ENCODE measurements at places on chromosomes 6 and 20.

- DNase-seq = no peak
These were observed 161.5 kb upstream of the THBS2 start for GRCh38 chr6:169415179-169415578.

DNA sequence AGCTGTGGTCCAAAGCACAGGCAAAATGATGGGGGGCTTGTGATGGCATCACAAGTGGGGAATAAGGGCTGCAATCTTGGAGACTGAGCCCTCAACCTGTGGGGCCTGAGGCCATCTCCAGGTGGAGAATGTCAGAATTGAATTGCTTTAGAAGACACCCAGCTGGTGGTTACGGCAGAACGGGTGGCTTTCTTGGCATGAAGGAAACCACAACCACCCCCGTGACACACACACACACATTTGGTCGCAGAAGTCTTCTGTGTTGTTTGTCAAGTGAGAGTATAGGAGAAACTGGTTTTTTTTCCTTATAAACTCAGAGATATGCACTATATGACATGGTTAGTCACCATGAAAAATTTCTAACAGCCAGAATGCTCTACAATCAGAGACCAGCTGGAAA, 139.5 kb upstream of the CDH4 start:
- no peak for DNase-seq

DNA sequence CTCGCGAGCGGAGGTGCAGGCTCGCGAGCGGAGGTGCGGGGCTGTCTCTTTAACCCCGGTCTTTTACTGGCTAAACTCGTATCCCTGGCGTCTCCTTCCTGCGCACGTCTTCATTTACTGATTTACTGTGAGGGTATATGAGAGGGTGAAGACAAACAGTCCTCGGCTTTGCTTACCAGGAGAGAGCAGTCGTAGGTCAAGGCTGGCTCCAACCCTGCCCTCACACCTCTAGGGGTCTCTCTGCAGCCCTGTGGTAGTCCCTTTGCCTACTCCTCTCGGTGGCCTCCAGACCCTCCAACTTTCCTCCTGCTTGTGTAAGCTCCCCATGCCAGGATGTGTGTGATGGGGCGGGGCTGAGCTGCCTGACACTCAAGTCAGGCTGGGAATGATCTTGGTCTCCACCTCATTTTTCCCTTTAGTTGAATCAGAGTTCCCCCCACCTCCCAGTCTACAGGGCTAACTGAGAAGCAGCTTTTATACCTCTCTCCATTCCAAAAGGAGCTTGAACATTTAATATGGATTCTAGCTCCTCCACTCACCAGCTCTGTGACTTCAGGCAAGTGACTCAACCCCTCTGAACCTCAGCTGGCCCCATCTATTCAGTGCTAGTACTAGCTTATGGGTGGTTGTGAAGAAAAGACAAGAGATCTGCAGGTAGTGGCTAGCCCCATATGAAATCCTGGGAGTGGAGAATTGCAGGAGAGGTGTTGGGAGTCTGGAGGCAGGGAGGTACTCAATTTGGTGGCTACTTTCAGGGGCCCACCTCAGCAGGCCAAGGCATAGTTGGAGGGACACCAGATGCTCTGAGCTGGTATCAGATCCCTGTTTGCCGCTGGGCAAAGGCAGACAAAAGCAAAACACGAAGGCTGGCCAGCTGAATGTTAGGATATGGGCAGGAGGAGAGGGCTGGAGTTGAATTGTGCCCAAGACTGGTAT, 902 bp downstream of the SLC29A1 start:
- DNase-seq = peak; percentile 81

DNA sequence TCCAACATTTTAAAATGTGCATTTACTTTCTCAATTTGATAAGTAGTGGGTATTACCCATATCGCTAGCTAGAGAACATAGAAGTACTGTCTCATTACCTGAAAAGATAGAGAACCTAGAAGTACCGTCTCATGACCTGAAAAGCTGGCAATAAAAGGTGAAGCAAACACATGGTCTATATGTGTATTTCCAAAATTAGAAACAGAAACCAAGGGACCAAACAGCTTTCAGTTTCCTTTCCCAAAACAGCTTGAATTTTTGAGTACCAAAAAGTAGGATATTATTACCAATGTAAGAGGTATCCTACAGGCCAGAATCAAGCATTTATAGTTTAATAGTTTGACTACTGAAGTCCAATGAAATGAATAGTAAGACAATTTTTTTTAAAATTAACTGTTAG, 77.2 kb downstream of the KIF13A start:
- DNase-seq = no peak

DNA sequence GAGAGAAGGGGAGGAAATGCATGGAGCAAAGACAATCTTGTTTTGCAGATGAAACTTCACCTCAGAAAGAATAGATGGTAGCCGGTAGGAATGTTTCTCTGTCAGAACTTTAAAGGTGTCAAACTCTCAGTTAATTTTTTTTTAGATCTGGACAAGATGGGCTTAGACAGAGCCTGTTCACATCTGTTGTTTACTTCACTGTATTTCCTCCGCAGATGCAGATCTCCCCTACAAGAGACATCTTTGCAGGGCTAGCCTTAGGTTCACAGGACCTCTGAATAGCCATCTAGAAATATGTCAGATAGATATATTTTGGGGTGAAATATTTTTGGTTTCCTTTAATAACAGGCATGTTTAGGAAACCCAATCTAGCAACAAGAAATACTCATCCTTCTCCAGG, 12.1 kb upstream of the ZBP1 start:
- DNase-seq = no peak

DNA sequence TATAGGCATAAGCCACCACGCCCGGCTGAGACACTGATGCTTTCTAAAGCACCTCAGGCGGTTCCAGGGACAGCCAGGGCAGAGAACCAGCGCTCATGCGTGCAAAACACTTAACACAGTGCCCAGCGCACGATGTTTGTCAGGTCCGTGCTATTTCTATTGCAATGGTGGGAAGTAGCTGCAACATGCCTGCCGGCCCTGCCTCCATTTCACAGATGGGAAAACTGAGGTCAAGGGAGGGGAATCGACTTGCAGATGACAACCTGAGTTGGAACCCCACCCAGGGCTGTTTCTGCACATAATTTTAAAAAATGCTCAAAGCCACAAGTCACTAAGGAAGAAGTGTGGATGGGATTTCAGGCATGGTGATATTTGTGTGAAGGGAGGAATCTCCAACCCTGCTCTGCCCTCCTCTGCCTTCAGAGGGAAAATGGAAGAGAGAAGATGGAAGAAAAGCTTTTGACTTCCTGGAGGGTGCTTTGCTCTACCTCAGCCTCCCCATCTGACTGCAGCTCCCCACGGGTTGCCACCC, 39.9 kb downstream of the KIAA1755 start:
- DNase-seq = no peak

DNA sequence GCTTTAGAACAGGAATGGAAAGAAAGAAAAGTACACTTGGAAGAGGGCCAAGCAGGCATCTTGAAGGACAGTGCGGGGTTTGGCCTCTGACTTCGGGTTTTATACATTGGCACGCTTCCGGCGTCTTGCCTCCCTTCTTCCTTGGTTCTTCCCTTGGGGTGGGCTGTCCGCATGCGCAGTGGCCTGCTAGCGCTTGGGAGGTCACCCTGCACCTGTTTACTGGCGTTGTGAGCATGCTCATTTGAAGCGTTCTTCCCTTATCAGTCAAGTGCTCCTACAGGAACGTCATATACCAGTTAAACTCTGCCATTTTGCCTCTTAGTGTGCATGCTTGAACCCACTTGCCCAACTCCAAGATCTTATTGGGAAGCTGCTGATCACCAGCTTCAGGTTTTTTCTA, 230.0 kb downstream of the TTLL2 start:
- no peak for DNase-seq

DNA sequence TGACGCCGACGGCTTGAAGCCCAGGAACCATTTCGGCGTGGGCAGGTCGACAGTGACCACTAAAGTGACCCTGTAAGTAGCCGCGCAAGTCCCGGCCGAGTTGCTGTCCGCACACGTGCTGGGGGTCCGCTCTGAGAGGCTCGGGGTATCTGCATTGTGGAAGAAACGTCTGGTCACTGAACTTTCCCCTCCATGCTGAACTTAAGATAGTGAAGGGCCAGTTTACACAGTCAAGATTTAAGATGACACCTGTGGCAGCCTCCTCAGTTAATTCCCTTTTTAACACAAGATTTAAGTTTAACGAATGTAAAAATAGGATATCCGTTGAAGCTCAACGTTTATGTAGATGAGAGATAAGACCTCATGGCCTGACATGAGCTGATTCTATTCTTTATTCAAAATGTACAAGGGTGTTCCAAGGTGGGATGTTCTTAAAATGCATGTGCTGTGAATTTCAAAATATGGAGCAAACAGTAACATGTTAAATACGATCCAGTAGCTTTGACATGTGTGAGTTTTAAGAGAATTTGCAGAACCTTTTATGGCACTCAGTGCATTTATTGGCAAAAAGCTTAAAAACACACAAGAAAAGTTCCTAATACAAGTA, 116.2 kb downstream of the RTN4IP1 start:
- DNase-seq = no peak

DNA sequence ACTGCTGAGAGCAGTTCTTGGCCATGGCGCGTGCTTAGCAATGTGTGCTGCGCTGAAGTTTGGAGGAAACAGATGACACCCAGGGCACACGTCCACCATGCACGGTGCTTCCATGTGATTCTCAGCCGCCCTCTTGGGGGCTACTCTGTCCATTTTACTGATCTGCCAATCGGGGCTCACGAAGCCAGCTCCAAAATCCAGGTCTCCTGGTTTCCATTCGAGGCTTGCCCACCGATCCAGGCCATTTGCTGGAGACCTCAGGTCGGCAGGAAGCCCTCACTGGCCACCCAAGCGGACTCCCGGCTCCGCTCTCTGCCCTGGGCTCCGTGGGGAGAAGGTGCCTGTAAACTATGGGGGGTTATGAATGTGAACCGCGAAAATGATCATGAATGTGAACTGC, 11.7 kb upstream of the FRMD1 start:
- no peak for DNase-seq

GRCh38 chr6:112231594-112232060, 22.7 kb downstream of the LAMA4 start:
- DNase-seq = no peak

GRCh38 chr6:37484786-37485170, 14.9 kb downstream of the CCDC167 start:
- DNase-seq = no peak

DNA sequence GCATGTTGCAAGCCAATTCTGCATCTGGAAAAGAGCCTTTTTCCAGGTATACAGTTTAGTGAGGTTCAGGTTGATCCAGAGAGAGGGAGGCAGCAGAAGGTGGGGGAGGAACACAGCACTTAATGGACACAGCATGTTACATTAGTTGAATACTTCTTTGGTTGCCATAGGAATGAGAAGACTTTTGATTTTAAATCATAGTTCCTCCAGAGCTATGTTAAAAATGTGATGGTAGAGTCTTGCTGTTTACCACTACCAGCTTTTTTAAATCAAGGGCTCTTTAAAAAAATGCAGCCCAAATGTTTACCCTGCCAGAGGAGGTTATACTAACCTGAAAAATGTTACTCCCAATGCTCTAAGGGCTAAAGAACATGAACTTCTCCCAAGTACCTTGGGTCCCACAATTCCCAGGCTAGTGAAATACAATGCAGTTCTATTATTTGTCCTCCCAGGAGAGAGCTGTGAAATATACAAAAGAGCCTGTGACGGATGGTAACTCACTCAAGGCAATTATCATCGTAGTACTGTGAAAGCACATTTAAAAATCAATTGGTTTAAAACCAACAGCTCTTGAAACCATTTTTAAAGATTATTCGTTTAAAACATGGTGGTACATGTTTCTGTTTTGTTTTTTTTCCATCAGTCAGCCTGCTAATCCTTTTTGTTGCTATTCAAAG, 6.9 kb upstream of the PHACTR1 start:
- no peak for DNase-seq

GRCh38 chr6:145903356-145904102, 60.6 kb downstream of the SHPRH start:
- no peak for DNase-seq

GRCh38 chr6:85887461-85887860, 244.8 kb upstream of the SYNCRIP start:
- DNase-seq = no peak

DNA sequence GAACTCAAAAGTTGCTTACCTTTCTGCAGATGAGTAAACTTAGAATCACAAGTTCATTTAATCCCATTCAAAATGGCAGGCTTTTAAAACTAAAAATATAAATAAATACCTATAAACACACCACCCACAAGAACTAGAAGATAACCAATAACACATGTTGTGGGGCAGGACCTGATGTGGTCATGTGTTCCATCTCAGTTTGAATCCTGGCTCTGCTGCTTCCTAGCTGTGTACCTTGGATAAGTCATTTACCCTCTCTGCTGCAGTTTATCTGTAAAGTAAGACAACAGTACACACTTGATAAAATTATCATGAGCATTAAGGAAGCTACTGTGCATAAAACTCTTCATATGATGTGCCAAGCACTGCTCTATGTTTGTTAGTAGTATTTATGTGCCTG, 22.0 kb downstream of the TRIM27 start:
- no peak for DNase-seq

DNA sequence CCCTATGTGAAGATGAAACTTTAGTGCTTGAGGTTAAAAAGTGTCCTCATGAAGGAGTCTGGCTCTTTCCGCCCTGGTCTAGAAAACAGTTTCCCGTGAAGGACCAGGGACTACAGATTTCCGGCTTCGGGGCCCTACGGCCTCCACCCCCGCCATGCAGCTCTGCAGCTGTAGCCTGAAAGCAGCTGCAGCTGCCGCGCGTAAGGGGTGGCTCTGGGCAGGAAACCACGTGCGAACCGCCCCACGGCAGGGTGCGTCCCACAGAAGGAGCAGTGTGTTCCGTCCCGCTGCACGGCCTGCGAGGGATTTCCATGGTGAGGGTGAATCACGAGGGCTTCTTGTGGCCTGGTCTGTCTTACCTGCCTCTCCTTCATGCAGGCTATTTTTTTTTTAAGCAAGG, 117.0 kb downstream of the ERMARD start:
- peak; percentile 2 for DNase-seq

- DNase-seq = no peak
These were observed 169.9 kb upstream of the RNF217 start for GRCh38 chr6:124792386-124792785.

DNA sequence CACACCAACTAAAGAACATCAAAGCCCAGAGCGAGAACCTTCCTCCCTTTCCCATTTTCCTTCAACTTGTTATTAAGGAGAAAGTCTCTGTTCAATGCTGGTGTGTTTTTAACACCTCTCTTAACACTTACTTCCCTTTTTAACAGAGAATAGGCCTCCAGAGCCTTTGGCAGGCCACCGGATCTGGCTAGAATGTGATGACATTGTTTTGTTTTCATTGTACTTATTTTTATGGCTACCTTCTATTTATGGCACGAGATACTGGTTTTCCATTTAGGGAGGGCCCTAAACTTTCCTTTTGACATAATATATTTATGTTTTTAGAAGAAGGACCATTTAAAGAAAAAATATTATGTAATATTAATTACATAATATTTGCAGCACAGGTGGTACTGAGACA, 21.6 kb downstream of the TCF15 start:
- DNase-seq = no peak

DNA sequence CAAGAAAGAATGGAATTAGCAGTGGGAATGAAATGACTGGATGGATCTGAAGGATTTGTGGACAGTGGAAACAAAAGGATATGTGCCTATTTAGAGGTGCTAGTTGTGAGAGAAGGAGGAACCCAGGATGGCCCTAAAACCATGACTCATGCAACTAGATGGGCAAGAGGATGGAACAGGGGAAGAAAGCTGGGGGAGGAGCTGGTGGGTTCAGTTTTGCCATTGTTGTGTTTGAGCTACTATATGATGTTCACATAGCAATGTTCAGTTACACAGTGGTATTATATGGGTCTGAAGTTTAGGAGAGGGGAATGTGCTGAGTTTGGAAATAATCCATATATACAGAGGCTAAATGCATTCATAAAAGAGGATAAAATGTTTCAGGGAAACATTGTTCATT, 125.7 kb upstream of the SSTR4 start:
- no peak for DNase-seq
